ENCODE measurements at places on chromosomes 4 and X. TPM values are rescaled to one million over a fixed set of nuclear protein-coding genes. Genes with fewer than 3 reads are reported as not detected.

DNA sequence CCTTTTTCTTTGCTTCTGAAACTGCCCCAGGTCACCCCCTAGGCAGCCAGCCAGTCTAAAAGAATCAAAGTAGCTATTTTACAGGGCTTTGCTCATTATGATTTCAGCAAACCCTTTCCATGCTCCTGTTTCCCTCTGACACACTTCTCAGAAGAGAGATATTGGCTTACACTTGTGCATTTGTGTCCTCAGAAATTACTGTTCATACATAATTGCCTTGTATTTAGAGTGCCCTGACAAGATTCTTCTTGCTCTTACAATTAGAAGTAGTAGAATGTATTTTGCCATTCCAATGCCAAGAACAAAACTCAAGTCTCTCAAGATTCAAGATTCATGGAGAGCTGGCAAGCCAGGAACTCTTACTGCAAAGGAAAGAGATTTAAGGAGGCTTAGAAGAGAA lies 531.0 kb upstream of the ZFP42 start:
- no peaks in the 10 kb centered on the region for H3K4me1 ChIP-seq
- no peak for DNase-seq
- H3K27me3 ChIP-seq: no peaks in the 10 kb centered on the region
- H3K36me3 ChIP-seq: no peaks in the 10 kb centered on the region
- no peak overlapping the region for H3K4me3 ChIP-seq

- no peaks in the 10 kb centered on the region for H3K4me1 ChIP-seq
- DNase-seq: no peak
- no peaks in the 10 kb centered on the region for H3K27me3 ChIP-seq
- H3K27ac ChIP-seq: no peak overlapping the region
- H3K4me3 ChIP-seq: no peak overlapping the region
- H3K36me3 ChIP-seq: no peaks in the 10 kb centered on the region
Measured at GRCh38 chr4:32106767-32107166, 1386.6 kb downstream of the PCDH7 start.

- H3K27me3 ChIP-seq: no peaks in the 10 kb centered on the region
- DNase-seq: no peak
- H3K27ac ChIP-seq: no peak overlapping the region
Measured at GRCh38 chr4:168605411-168605810, 108.6 kb downstream of the PALLD start.

- no peaks in the 10 kb centered on the region for H3K36me3 ChIP-seq
- no peak for DNase-seq
- no peaks in the 10 kb centered on the region for H3K27me3 ChIP-seq
Measured at GRCh38 chr4:82213485-82214417, 160.0 kb downstream of the HNRNPD start.

DNA sequence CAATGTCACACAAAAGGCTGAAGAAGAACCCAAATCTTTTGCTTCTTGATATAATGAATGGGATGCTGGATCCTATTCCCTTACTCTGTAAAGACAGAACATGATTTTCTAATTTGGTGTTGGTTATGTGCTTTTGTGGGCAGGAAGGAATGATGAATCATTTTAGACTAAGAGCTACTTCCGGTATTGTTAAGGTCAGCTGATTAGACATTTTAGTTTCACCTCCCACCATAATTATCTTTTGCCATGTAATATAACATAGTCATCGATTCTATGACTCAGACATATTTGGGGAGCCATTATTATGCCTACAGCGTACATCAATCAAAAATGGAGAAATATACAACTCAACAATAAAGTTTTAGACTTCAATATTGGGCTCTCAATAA lies 265.3 kb downstream of the ZNF674 start:
- no peak for DNase-seq
- no peaks in the 10 kb centered on the region for H3K27me3 ChIP-seq
- H3K4me1 ChIP-seq: no peaks in the 10 kb centered on the region

DNA sequence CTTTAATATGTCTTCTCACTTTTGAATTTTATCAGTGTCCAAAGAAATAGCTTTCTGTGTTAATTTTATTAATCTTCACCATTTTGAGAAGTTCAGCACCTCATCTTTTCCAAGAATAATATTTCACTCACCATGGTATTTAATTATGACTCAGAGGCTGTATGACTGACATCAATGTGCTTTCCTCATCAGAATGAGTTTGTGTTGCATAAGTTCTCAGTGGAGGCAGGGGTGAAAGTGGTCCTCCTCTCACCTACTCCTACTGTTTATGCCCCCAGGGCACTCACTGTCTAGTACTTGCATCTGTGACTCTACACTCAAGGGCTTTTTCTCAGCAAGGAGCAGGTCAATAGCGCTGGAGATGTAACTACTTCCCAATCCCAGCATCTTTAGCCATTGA lies 905.3 kb upstream of the INTU start:
- no peak overlapping the region for H3K4me3 ChIP-seq
- no peak overlapping the region for H3K27ac ChIP-seq
- no peak for DNase-seq
- no peaks in the 10 kb centered on the region for H3K36me3 ChIP-seq
- no peaks in the 10 kb centered on the region for H3K27me3 ChIP-seq
- H3K4me1 ChIP-seq: no peaks in the 10 kb centered on the region

The NCAPG gene
- 0.24 TPM for total RNA-seq

The GASK1B gene
- 2.7 TPM for total RNA-seq

The GPR173 gene
- 0.87 TPM for total RNA-seq

The LAGE3 gene
- total RNA-seq: 19.6 TPM

The MAGEA9B gene
- not detected for total RNA-seq
